ENCODE measurements at places on chromosomes 2 and 18.

DNA sequence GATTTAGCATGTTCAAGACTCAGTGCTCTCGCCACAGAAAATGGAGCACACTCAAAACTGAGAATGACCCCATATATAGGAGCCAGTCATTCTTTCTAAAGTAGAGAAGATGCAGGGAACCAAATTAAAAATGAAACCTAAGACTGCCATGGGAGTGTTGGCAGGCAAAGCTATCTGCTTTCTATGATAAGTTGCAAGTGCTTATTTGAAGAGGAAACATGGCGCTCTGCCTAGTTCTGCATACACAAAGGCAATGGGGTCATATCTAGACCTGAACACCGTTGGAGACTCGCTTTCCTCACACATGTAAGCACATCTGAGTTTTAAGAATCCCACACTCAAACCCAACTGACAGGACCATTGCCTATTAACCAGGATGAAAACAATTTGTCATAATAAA, 292.5 kb downstream of the ALK start:
- DNase-seq = no peak

GRCh38 chr18:46402396-46402795, 254.6 kb downstream of the LOXHD1 start:
- no peak for DNase-seq

DNA sequence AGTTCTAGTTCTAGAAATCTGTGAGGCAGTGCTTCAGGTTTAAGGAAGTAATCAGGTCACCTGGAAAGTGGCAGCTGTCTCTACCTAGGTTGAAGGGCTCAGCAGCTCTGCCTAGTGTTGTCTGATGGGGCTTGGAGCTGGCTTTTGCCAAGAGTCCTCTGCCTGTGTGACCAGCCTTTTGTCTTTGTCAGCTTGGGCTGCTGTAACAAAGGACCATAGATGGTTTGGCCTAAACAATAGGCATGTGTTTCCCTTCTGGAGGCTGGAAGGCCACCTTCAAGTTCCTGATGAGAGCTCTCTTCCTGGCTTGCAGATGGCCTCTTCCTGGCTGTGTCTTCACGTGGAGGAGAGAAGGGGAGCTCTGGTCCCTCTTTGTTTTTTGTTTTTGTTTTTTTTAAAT, 13.3 kb downstream of the UBE2F start:
- DNase-seq = no peak

GRCh38 chr2:110182449-110182848, 22.4 kb downstream of the NPHP1 start:
- no peak for DNase-seq

DNA sequence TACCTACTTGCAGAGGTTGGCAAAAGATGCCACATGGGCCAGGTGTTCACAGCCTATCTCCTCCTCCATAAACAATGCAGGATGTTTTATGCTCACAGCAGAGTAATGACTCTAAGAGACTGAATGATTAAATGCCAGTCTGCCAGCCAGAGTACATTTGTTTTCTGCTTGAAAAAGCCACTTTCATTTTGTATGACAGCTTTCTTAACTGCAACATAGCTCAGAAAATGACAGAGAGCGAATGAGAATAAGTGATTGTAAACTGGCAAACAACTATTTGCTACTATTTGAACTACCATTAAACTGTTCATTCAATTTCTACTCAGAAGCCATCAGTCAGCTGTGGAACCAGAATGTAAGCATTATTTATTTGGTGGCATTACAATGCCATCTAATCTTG, 50.6 kb upstream of the DCC start:
- no peak for DNase-seq

GRCh38 chr2:36702781-36703180, 6.3 kb downstream of the VIT start:
- DNase-seq = no peak

- no peak for DNase-seq
Observed at GRCh38 chr2:215693193-215693998, 257.5 kb upstream of the FN1 start.

- DNase-seq = no peak
Observed at GRCh38 chr2:9146646-9147045, 60.0 kb upstream of the ASAP2 start.

- DNase-seq = no peak
Observed at GRCh38 chr18:37661478-37661877, 95.9 kb upstream of the CELF4 start.

Data from stimulated activated CD8-positive, alpha-beta memory T cell treated with anti-CD3 and anti-CD28 coated beads, Interleukin-2, amount 100 ng/mL, for 48 hours (primary cell).